ENCODE measurements at places on chromosomes 3 and 15.

DNA sequence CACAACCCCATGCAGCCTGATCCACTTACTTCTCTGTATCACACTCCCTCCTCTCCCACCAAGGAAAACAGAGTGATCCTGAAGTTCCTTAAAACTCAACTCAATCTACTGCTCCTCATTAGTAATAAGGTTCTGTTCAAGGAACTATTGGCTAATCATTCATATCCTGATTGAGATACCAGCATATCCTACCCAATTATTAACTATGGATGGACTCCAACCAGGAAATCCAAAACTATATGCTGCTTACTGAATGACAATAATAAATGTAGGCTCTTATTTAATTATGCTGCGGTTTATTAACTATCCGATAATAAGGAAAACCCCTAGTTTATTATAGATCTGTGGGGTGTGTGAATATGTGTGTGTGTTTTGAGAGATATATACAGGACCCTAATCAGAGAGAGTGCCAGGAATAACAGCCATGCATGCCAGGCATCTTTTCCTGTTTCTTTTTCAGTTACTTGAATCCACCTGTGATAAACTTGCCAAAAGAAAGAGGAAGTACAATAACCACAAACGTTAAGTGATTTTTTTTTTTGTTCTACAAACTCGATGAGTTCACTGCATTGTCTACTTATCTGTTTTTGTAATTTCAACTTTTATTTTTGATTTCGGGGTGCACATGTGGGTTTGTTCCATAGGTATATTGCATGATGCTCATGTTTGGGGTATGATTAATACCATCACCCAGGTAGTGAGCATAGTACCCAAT lies 1031.7 kb upstream of the CFAP20DC start:
- no peak for DNase-seq

DNA sequence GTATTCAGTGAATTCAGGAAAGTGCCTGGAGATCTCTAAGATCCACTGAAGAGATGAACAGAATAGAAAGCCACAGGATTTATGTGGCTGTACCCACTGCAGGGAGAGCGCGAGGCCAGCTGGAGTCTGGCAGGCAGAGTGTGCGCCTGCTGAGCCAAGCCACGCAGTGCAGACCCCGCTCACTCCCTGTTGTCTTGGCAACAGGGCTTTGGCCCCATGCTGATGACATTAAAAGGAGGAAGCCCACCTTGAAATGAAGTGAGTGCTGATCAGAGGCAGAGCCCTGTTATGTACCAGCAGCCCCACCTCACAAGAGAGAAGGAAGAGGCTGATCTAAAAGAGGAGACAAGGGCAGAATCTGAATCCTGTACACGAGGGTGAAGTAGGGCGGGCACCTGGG lies 36.7 kb downstream of the PXYLP1 start:
- no peak for DNase-seq

DNA sequence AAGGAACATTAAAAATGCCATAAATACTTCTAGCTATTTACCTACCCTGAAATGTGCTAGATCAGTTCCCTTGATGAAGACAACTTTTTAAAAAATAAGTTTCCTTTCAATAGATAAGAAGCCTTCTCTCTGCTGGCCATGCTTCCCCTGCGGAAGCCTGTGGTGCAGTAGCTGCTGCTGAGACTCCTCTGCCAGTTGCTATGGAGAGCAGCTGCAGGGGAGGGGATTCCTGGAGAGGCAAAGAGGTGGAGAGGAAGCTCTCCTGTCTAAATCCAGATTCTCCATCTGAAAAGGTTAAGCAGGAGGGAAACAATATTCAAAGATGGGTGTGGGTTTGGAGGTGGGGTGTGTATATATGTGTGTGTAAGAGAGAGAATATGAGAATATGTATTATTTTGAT lies 69.8 kb upstream of the BFSP2 start:
- no peak for DNase-seq

DNA sequence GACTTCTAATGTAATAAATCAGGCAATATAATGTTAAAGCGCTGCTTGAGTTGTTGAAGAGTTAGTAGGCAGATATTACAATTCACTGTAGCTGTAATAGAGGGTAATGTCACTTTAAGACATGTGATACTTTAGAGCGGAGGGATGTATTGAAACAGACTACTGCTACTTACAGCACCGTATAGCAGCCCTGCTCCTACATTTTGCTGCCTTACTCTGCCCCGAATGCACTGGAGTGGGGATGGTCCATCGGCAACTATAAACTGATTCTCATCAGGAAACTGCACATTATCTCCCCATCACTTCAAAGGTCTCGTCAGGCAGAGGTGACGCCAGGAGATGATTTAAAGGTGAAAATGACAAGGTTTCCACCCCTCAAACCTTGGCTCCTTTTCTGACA lies 349.7 kb upstream of the SUCLG2 start:
- DNase-seq = no peak

- DNase-seq = no peak
Observed at GRCh38 chr15:72281713-72282112, 9.4 kb upstream of the PARP6 start.

DNA sequence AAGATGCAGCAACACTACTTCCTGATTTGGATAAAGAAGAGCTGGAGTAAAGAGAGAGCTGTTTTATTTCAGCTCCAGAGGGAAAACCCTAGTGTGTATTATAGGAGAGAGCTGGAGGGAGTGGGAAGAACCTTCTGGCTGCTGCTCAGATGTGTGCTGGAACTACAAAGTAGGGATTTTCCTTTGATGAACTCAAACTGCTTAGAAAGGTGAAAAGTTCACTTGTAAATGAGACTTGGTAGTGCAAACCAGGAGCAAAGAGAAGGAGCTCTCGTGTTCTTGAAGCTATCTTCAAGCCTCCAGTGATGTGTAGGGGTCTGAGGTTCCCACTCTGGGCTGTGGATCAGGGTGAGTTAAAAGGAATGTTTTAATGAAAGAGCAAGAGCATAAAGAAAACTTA lies 110.4 kb downstream of the EDEM1 start:
- DNase-seq = no peak

DNA sequence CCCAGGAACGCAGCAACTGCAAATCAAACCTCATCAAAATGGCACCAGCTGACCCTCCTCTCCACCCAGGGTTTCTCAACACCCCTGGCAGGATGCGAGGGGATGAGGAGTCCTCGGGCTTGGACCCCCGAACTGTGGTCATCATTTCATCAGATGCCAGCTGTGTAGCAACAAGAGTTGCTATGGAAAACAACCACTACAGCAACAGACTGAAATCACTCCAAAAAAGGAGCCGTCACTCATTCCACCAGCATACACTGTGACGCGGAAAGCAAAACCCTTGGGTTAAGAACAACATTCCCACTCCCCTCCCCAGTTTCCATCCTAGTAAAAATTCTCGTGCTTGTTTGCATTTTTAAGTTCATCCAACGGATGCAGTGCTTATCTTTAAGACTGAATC lies 40.1 kb downstream of the VGLL4 start:
- DNase-seq = peak; percentile 83

DNA sequence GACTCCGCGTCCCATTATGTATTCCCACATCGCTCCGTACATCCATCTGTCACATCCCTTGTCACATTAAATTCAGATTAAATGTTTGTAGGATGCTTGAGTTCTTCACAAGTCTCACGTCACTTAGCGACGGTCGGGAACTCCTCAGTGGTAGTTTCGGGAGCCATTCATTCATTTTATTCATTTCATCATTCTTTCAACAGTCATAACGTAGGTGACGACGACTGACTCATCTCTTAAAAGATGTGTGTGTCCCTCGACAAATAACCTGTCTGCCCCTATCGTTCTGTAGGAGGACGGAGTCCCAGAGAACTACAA lies 272 bp upstream of the SRPRB start:
- DNase-seq = no peak

- no peak for DNase-seq
Observed at GRCh38 chr15:35439291-35439690, 106.7 kb downstream of the DPH6 start.

DNA sequence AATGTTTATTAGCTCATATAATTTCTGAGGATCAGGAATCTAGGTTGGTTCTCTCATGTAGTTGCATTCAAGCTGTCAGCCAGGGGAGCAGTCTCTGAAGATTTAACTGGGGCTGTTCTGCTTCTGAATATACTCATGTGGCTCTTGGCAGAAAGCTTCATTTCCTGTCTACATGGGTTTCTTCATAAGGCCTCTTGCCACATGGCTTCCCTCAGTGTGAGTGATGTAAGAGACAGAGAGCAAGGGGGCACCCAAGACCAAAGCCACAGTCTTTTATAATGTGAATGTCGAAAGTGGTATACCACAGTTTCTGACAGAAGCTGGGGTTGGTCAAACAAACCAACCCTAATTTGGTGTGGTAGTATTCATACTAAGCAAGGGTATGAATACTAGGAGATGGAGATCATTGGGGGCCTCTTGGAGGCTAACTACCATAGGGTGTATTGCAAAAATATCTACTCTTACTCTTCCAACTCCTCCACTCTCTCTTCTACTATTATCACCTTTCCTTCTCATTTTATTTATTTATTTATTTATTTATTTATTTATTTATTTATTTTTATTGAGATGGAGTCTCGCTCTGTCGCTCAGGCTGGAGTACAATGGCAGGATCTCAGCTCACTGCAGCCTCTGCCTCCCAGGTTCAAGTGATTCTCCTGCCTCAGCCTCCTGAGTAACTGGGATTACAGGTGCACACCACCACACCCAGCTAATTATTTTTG lies 123.8 kb downstream of the B3GALNT1 start:
- no peak for DNase-seq

DNA sequence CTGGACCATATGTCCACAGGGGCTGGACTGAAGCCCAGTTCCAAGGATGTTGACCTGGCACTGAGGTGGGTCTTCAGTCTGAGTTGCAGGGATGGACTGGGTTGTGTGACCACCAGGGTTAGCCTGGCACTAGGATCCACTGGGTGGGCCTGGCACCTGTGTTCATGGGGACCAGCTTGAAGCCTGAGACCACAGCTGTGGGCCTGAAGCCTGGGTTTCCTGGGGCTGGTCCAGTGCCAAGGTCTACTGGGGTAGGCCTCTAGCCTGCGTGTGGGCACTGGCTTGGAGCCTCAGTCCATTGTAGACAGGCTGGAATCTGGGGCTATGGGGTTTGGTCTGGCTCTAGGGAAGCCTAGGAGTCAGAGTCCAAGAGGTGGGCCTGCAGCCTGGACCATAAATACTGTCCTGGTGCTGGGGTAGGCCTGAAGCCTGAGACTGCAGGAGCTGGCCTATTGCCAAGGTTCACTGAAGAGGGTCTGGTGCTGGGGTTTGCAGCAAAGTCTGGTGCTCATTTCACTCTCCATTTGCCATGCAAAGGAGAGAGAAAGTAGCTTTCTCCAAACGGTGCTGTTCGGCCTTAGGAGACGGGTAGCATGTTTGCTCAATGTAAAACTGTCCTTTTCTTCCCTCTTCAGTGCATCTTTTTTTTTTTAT lies 51.2 kb upstream of the TBC1D5 start:
- no peak for DNase-seq

DNA sequence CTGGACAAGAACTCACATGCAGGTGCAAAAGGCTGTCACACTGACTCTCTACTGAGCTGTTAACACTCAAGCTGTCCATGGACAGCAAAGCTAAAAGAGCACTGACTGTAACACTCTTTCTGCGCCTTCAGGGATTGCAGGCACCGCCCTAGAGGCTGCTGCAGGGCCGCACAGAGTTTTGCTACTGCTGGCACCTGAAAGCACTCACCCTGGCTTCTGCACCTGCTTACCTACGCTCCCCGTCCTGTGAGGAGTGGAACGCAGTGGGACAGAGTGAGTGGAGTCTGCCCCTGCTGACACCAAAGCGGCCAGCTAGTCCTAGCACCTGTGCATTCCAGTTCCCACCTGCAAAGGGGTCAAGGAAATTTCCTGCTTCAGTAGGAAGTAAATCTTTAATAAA lies 941.3 kb downstream of the DIPK2A start:
- DNase-seq = no peak

- DNase-seq = no peak
Observed at GRCh38 chr3:104291437-104291851, 1075.3 kb upstream of the ALCAM start.

GRCh38 chr3:113719294-113719693 lies 22.9 kb upstream of the USF3 start:
- no peak for DNase-seq

- peak; percentile 25 for DNase-seq
Observed at GRCh38 chr3:43317461-43318316, 31.3 kb downstream of the SNRK start.

DNA sequence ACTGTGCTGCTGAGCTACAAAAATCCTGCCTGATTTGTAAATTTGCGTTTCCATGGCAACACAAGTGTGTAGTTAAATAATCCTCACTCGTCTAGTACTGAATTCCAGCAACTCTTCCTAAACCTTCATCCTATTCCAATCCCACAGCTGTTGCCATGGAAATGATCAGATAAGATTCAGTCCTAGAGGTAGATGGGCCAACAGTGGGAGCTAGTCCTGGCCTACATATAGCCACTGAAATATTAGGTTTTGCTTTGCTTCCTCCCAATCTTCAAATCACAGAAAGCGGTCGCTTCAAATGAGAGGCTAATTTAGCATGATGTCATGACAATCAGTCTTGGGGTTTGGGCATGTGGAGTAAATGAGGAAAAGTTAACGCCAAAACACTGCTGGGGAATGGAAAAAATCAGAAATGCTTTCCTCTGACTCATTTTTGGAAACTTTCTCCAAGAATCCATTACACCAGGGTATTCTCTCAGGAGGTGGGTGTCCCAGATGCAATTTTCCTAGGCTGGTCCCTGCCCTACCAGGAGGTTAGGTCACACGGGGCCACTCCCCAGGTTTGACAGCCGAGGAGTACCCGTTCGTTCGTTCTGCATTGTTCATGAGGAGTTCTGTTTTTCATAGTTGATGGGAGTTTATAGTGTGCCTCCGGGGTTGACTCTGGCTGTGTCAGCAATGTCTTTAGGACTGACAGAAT lies 159.2 kb upstream of the SLCO3A1 start:
- peak; percentile 57 for DNase-seq

- DNase-seq = no peak
Observed at GRCh38 chr3:72429589-72430353, 418.5 kb downstream of the SHQ1 start.

GRCh38 chr3:18066899-18067582 lies 324.6 kb upstream of the TBC1D5 start:
- no peak for DNase-seq

GRCh38 chr15:78077871-78078210 lies 330 bp upstream of the TBC1D2B start:
- DNase-seq = no peak

GRCh38 chr3:42680271-42680670 lies 5.1 kb upstream of the KLHL40 start:
- DNase-seq = no peak

GRCh38 chr15:38690216-38690615 lies 125.6 kb upstream of the RASGRP1 start:
- no peak for DNase-seq

- no peak for DNase-seq
Observed at GRCh38 chr3:25962255-25962654, 172.4 kb downstream of the OXSM start.

- no peak for DNase-seq
Observed at GRCh38 chr15:29952225-29952624, 130.0 kb upstream of the TJP1 start.

DNA sequence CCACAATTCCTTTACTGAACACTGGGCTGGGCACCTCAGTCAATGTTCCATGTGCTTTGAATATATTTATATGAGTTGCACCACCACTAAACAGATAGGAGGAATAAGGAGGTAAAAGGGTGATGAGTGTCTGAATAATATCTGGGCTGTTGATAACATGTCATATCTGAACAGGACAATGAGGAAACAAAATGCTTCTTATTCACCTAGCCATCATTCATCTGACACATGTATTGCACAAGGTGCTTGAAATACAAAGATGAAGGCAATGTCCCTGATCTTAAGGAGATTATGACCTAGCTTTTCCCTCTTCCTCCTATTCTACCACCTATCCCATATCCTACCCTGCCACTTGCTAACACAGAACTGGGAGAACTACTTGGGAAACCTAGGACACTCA lies 8.0 kb upstream of the CERS3 start:
- no peak for DNase-seq

GRCh38 chr3:185176750-185177359 lies 24.0 kb upstream of the C3orf70 start:
- DNase-seq = peak; percentile 16
